ENCODE measurements at places on chromosomes 4 and X.

DNA sequence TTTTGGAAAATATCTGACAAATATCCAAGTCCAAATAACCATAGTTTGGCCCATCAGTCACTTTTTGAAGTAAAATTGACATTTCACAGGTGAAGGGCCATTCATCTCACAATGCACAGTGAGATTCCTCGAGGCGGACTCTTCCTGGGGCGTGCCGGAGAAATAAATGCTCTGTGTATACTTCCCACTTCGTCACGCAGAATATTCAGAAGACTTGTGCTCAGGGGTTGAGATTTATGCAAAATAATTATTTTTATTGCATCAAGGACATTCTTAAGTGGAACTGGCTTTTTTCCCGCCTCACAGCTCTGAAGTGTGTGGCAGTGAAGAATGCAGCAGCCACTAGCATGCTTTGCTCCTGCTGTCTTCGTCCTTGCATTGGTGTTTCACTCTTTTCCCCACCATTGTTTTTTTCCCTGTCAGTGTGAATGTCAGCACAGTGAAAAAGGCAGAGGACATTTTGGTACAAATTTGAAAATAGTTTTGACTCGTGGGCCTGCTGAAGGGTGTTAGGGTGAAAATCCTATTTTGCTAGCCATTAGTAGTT, 70.6 kb downstream of the FAM193A start:
- DNase-seq, result no peak

GRCh38 chrX:37818031-37818430, 29.3 kb downstream of the DYNLT3 start:
- DNase-seq, result no peak

- DNase-seq, result no peak
Observed at GRCh38 chrX:108034725-108035124, 10.1 kb upstream of the VSIG1 start.

DNA sequence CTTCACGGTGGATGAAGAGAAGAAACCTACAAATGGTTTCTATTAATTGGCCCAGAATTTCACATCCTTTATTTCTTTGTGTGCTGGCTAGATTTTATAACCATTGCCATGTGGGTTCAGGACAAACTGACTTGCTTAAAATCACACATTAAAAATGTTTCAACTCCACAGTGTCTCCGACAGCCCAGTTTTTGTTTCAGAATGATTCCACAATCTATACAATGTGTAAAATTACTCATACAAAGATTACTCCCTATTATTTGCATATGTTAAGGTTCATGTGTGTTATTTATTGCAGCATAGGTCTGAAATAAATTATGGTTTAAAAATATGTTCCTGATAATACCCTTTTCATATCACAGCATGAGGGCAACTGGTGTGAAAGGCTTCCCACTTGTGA, 20.6 kb downstream of the DCHS2 start:
- DNase-seq, result no peak

All from LNCaP clone FGC (cell line).